Dermis blood vessel endothelial cell (primary cell): ENCODE measurements at places on chromosomes 12 and 14.
A peak's percentile ranks its signal among the peaks of the same experiment; 100 is the strongest.

DNA sequence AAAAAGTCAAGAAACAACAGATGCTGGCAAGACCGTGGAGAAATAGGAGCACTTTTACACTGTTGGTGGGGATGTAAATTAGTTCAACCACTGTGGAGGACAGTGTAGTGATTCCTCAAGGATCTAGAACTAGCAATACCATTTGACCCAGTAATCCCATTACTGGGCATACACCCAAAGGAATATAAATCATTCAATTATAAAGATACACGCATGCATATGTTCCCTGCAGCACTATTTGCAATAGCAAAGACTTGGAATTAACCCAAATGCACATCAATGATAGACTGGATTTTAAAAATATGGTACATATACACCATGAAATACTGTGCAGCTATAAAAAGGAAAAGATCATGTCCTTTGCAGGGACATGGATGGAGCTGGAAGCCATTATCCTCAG, 18.0 kb upstream of the CATSPERB start:
- no peak for DNase-seq

GRCh38 chr12:91249054-91249453, 66.4 kb upstream of the DCN start:
- no peak for DNase-seq

- DNase-seq, result peak; percentile 65
These were observed 296.2 kb downstream of the GPHN start for GRCh38 chr14:66804141-66804540.

DNA sequence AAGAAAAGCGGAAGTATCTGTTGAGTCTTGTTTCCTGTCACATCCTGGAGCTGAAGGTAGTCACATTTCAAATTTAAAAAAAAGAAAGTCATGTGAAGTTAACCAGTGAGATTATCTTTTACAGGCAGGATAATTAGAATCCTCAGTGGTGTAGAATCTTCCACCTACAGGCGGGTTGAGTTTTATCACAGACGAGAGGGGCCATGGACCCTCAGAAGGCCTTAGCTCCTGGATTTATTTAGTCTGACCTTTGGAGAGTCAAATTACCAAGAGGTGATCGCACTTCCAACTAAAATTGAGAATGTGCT, 13.0 kb upstream of the GNG2 start:
- DNase-seq, result no peak

DNA sequence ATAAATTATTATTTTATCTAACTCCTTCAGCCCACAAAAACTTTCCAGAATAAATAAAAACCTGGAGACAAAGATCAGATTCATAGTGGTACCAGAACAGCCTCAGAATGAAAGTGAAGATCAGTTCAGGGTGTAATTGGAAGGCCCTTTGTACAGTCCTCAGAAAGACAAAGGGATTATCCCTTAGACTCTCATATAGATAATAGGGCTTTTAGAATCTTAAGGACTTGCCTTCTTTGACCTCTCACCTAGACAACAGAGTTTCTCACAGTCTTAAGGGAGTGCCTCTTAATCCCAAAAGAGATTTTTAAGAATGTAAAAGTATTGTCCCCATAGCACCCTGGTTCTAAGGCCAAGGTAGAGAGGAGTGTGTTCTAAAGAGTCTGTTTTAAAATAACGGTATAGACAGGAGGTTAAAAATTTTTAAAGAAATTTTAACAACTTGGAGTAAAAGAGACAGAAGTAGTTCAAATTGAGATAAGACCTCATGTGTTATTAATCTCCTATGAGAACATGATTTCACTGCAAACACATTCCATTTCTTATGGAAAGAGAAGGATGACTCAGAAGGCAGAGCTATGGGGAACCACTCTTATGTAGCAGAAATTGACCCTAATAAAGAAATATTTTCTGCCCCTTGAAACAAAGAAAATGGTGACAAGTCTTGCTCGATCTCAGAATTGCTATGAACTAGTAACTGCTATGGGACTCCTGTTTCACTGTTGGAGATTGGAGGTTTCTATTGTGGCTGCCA, 24.2 kb upstream of the NOVA1 start:
- DNase-seq, result no peak

DNA sequence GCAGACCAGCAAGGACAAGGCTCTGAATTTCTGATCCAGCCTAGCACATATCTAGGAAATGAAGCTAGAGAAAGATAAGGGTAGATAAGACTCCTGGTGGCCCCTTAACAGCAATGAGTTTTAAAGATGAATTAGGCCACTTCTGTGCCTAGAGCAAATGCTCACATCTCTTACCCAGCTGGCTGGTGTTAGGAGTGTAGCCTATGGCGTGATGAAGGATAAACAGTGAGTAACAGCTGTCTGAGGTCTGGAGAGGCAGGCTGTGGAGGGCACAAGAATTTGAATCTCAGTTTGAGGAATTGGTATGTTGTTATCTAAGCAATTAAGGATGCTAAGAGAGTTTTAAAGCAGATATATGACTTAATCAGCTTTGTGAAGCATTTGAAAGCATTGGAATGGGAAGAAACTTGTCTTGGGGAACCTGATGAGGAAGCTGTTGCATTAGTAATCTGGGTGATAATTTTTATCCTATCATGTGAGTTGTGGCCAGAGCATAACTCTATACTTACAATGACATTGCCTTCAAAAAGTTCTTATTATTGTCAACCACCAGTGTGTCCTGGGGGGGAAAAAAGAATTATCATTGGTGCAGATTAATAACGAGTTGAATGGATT, 161.8 kb downstream of the SRGAP1 start:
- DNase-seq, result no peak

DNA sequence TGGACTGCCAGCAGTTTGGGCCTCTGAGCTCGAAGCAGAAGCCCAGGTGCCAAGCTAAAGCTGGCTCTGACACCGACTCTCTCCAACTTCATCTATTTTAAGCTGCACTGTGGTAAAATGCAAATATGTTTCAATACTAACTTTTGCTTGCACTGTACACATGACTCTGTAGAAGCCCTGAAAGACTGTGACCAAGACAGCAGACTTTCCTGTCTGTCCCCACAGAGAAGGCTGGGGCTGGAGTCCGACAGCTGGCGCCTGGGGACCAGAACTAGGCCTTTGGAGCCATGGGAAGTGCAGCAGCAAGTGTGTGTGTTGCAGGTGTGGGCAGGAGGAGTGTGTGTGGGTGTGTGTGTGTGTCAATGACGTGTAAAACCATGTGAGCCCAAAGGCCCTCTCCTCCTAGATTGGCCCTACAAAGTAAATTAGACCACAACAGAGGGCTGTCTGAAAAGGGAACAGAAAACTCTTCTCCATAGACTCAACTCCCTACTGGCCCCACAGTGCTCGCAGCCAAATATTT, 16.4 kb upstream of the RAB35 start:
- no peak for DNase-seq

GRCh38 chr14:25909045-25909747, 688.6 kb downstream of the NOVA1 start:
- no peak for DNase-seq

DNA sequence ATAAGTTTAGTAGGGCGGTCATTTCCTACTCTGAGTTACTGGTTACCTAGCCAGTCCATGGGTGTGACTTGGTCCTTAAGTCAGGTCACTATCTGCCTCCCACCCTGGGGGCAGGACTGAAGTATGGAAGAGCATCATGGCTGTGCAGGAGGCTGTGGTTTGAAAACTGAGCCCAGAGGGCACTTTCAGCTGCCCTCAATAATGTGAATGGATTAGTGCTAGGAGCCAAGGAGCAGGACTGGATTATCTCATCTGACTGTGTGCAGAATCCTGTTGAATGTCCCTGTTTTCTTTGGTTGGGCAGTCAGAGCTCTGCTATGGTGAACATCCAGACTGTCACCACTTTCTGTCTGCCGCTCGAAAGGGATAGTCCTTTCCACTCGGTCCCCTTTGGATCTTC, 1.6 kb downstream of the ATXN7L3B start:
- DNase-seq, result peak; percentile 4

GRCh38 chr14:71539650-71540285, 392.5 kb upstream of the RGS6 start:
- DNase-seq, result peak; percentile 48

- no peak for DNase-seq
These were observed 50.7 kb upstream of the ATF7IP start for GRCh38 chr12:14314801-14315200.

GRCh38 chr12:65930114-65930828, 106.0 kb downstream of the HMGA2 start:
- peak; percentile 82 for DNase-seq

GRCh38 chr12:97375310-97375709, 87.3 kb upstream of the RMST start:
- no peak for DNase-seq

GRCh38 chr14:60197629-60198303, 32.6 kb upstream of the DHRS7 start:
- no peak for DNase-seq

DNA sequence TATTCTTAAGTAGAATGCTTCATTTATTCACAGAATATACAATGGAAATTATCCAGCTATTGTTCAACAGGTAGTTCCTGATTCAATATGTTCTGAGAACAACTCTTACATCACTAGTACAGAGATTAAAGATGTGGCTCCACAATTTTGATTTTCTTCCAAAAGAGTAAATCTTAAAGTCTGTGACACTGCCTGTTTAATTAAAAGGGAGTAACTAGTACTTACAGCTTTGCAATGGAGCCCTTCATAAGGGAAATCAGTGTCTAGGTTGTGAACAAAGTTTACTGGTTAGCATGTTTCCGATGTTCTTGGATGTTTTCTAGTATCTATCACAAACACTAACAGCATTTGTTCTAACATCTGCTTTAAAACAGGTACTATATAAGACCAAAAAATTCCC, 30.8 kb downstream of the MIA2 start:
- DNase-seq, result no peak

- no peak for DNase-seq
These were observed 4.3 kb downstream of the OSBPL8 start for GRCh38 chr12:76555231-76555767.

GRCh38 chr12:100214518-100214917, 13.9 kb downstream of the ACTR6 start:
- DNase-seq, result no peak

DNA sequence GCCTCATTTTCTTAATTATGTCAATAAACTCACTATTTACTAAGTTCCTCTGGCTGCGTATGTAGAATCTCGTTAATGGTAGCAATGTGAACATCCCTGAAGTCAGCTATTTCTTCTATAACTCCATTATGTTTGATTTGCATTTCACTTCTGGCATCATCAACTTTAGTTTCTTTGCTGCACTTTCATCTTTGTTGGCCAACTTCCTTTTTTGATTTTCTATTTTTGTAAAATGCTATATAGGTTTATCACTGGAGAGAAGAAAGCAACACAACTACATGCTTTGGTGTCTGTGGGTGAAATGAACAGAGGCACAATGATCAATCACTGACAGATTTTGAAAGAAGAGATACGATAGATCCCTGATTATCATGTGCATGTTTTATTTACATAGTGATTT, 58.5 kb upstream of the ATF7IP start:
- DNase-seq, result no peak
